Mesothelial cell of epicardium (in vitro differentiated cells): ENCODE measurements at places on chromosomes 5 and 9. TPM values are rescaled to one million over a fixed set of nuclear protein-coding genes. Genes with fewer than 3 reads are reported as not detected.
A peak's percentile ranks its signal among the peaks of the same experiment; 100 is the strongest.

Gene SPATA31A1
- not detected in 3 replicates for total RNA-seq

Gene FOXD4L4
- total RNA-seq: 0.31 to 0.38 TPM in 2 of 3 replicates, not detected in the other

Gene MEIKIN
- total RNA-seq: not detected in 3 replicates

Gene TAF11L5
- not detected in 3 replicates for total RNA-seq

Gene ELAVL2
- total RNA-seq: 1.1 to 1.4 TPM (median 1.4 TPM) in 3 replicates

Gene EMB
- total RNA-seq: 15.7 to 18.4 TPM (median 17.7 TPM) in 3 replicates

Gene BARHL1
- total RNA-seq: 0.11 to 0.18 TPM in 2 of 3 replicates, not detected in the other

Gene SMIM32
- 0.22 to 0.32 TPM (median 0.31 TPM) in 3 replicates for total RNA-seq

Gene MAMDC4
- 20.1 to 22.6 TPM (median 20.3 TPM) in 3 replicates for total RNA-seq

Gene LHFPL2
- 41.7 to 43.1 TPM (median 42.1 TPM) in 3 replicates for total RNA-seq

Gene PCDHB12
- 5.8 to 6.4 TPM (median 6.1 TPM) in 3 replicates for total RNA-seq

Gene GARNL3
- 51.1 to 51.5 TPM (median 51.1 TPM) in 3 replicates for total RNA-seq

DNA sequence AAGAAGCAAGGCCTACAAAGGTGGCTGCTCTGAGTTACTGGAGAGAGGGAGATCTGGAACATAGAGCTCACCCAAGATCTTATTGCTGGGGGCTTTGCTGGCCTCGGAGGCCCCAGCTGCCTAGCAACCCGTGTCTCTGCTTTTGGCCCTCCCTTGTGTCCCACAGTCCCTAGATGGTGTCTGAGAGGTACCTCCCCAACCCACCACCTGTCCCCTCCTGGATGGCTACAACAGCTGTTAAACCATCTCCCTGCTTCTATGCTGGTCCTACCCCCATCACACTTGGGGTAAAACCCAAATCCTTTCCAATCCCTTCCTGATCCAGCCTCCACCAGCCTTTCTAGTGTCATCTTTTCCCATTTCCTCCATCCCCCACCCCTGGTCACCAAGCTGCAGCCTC is 86.6 kb downstream of the PPARGC1B start:
- DNase-seq: no peak

- DNase-seq: no peak
These were observed 88.4 kb downstream of the ENC1 start for GRCh38 chr5:74552101-74552500.

GRCh38 chr5:6378766-6379103 is 388 bp upstream of the MED10 start:
- no peak for DNase-seq

DNA sequence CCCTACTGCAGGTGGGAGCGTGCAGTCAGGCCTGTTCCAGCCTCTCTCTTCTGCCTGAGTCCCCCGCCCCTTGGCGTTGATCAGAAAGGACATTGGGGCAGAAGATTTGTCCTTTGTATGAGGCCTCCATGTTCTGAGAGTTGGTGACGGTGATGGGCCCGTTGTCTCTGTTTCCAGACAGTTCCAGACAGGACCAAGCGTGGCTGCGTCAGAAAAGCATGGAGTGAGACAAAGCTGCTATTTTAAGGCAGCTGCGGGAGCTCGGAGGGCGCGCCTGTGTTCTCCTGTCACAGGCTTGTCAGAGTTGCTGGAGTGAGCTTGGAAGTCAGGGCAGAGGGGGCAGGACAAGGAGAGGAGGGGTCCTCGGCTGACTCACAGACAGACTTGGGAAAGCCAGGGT is 32.1 kb upstream of the SH3PXD2B start:
- no peak for DNase-seq

GRCh38 chr5:148511810-148512347 is 128.1 kb downstream of the FBXO38 start:
- DNase-seq: no peak

DNA sequence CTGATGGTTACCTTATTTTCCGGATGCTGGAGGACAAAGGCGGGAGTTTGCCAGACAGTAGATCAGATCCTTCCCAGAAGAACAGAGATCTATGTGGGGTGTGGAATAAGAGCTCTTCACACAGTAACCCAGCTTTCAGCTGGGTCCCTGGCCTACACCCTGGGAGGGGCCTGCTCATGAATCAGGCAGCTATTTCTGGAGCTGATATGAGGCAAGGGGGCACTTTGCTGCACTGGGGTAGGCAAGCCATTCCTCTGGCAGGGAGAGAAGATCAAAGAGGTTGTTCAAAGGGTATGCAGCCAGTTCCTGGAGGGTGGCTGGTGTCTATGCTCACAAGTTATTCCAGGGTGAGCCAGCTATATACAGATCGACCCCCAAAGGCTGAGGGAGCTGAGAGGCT is 48.6 kb downstream of the CYSTM1 start:
- no peak for DNase-seq

DNA sequence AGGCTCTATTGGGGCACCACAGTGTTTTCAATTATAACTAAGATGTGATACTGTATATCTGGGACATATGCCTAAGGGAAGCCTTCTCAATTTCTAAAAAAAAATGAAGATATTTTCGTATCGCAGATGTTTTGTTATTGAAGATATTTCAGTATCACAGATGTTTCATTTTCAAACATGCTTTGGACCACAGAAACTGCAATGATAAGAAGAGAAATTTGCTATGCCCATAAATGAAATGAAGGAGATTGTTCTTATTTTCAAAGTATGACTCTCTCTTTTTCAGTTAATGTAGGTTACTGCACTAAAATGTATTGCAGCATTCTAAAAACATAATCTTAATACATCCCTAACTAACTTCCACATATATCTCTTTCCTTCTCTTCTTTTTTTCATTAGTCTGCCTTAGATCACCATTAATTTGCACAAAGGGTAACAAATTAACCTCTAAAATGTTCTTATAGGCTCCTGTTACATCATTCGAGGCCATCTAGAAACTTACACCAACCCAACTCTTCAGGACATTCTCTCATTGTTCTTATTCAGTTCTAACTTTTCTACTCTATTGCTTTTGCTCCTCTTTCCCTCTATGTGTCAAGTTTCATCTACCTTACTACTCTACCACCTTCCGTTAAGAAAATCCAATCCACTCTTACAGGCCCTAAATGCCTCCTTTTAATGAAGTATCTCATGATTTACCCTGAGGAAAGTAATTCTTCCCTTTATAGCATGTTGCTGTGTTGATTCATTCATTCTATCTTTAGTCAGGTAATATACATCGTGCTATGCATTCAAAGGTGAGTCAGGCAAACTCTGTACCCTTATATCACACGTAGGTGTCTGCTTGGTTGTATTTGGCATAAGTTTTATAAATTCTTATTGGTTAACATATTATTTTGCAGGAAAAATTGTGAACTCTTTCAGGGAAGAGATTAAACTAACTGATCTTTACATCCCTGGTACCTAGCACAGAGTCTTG is 70.5 kb downstream of the ST8SIA4 start:
- no peak for DNase-seq

- no peak for DNase-seq
These were observed 270.7 kb upstream of the WWC1 start for GRCh38 chr5:168020542-168021294.

- DNase-seq: no peak
These were observed 220.0 kb downstream of the PBX3 start for GRCh38 chr9:125966959-125967711.

DNA sequence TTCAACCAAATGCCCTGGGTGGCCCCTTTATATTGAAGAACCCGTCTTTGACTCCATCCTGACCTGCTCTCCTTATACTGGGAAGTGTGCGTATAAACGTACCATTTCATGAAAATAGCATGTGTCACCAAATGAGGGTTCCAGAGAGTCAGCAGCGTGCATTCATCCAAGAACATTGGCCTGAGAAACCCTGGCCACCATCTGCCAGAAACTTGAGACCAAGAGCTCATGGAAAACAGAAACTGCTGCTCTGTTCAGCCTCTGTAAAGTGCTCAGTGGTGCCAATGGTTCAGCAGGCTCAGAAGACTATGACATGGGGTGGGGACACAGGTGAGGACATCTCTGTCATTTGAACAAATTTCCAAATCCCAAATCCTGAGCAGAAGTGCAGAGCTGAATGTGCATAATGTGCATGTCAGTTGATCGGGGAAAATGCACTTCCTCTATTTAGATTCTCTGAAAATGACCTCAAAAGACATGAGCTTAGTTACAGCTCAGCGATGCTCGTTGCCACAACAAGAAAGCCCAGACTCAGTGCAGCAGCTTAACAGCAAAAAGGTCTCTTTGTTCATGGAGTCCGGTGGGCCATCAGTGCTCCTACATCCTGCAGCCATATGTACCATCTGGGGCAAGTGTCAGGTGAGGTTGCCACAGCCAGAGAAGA is 176.1 kb downstream of the ATPSCKMT start:
- no peak for DNase-seq

DNA sequence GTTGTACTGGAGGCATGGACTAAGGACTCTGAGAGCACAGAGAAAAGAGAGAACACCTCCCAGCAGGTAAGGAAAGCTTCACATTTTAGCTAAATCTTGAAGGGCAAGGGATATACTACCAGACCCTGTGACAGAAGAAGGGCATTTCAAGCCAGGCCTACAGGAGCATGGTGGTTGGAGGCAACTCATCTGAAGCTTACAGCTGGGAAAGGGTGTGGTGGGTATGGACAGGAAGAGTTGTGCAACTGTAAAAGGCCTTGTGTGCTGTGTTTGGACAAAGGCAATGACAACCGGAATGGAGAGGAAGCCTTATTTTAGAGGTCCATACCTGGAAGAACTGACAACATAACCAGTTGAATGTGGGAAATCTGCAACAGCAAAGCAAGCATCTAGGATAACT is 31.2 kb downstream of the NIPSNAP3B start:
- DNase-seq: no peak

GRCh38 chr5:158559643-158560042 is 540.1 kb downstream of the EBF1 start:
- no peak for DNase-seq

GRCh38 chr5:96924016-96924443 is 11.8 kb upstream of the LNPEP start:
- DNase-seq: no peak

DNA sequence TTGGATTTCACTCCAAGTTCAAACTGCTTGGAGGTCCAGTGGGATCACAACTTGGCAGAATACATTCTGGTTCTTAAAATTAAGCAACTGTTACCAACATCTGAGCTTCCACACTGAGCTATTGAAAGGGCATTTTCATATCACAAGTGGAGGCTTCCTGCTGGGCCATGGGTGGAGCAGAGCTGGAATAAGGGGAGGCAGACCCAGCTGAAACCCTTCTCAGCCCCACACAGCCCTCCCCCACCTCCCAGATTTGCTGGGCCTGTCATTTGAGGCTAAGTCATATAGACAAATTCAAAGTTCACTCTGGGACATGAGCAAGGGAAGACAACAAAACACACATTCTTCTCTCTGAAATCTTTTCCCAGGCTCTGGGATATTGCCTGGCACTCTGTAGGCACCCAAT is 79.9 kb downstream of the ACTL7B start:
- no peak for DNase-seq

- no peak for DNase-seq
These were observed 476.0 kb downstream of the SPATA31A7 start for GRCh38 chr9:61665829-61666228.

DNA sequence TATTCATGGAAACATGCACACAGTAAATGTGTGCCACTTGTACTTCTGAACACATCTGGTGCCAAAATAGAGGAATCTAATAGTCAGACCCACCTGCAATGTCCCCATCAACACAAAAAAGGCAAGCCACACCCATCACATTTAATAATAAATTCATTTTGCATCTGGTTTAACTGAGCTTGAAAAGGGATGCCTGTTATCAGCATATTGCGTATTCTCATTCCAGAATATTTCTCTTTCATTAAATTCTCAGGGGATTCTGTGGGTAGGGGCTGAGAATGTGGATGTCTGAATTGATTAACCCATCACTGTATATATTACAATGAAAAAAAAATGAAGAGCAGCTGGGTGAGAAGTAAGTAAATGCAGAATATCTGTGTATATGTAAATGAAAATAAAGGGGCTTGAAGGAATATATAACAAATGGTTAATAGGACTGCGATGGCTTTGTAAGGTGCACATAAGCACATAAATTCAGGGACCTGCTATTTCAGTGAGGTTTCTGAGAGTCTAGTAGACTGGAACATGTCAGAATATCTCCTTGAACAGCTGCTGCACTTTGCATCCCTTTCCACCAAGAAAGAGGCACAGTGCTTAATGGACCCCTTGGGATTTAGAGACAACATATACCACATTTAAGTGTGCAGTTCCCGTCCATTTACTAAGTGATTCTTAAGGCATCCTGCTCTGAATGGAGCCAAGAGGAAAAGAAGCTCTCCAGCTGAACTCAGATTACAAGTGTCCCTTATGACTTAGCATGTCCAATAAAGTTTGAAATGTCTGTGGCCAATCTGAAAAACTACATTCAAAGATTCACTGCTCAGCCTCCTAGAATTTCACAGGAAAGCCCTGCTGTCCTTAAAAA is 104.1 kb upstream of the NIPBL start:
- no peak for DNase-seq

GRCh38 chr9:71850996-71851395 is 60.0 kb downstream of the ABHD17B start:
- DNase-seq: no peak

GRCh38 chr5:127097278-127097677 is 24.0 kb upstream of the C5orf63 start:
- DNase-seq: no peak

DNA sequence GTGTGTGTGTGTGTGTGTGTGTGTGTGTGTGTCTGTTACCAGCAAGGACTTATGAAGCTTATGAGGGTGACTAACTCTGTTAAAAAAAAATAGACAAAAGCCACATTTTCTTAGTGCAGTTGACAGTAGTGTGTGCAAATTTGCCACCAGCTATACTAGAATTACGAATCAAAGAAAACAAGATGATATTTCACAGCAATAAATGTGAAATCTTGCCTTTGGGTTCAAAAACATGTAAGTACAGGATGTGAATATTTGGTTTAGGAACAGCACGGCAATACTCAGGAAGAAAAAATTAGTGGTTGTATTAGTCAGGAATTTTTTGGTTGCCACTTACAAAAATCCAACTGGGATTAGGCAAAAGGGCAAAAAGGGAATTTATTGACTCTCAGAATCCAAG is 117.4 kb downstream of the NPR3 start:
- DNase-seq: no peak

- DNase-seq: no peak
These were observed 64.7 kb downstream of the MEGF10 start for GRCh38 chr5:127355337-127355736.

DNA sequence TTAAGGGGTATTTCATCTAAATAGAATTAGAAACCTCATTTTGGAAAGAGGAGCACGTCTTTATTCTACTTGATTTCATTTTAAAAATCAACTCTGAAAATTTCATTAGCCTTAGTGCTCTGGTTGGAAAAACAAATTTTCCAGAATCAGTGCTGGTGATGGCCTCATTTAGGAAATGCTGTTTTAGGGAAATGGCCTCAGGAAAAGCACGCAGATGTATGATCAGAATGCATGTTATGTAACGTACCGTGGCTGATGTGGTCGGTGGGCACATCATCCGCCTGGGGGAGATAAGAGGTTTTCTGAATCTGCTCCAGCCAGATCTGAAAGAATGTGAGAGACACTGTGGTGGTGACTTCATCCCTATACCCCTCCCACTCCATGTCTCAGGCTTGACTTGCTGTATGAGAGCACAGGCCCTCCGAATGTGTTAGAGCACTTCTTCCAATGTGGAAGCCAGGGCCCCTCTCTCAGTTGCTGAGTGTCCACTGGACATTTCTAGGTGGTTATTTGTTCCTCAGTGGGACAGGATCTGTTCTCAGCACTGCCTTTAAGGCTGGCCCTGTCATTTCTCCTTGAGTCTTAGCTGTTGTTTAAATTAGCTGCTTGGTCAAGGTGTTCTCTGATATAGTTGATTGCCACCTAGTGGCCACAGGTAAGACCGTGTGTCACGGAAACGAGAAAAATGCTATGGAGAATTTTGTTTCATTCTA is 96.5 kb downstream of the ARHGAP26 start:
- peak; percentile 45 for DNase-seq
